ENCODE measurements at places on chromosomes 12 and 14. TPM values are rescaled to one million over a fixed set of nuclear protein-coding genes. Genes with fewer than 3 reads are reported as not detected.

ST8SIA1 gene
- total RNA-seq, result 1.2 TPM

NANOG gene
- 0.32 TPM for total RNA-seq

TMEM132C gene
- total RNA-seq, result 26.0 TPM

DNA sequence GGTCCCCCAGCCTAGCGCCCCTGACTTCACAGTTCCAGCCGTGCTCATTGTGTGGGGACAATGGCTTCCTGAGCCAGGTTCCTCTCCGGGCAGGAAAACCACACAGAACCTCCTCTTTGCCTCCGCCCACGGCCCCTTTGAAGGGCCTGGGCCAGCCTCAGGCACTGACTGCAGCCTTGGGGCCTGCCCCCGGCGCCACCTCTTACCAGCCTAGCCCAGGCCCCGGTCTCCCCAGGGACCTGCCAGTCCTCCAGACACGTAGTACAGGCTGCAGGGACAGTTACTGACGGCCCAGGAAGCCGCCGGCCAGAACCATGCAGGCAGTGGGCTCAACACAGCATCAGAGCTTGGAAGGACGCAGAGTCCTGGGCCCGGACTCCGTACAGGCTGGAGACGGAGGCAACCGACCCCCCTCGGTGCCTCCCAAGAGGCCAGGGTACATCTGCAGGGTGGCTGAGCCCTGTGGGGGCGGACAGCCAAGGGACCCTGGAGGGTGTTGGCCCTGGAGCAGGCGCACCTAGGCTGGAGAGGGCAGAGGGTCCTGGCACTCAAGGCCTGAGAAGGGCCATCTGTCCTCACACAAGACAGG lies 20.9 kb upstream of the NUDT14 start:
- no peaks in the 10 kb centered on the region for H3K4me1 ChIP-seq
- H3K27me3 ChIP-seq, result peaks cover 16% of the 10 kb centered on the region
- H3K4me3 ChIP-seq, result no peak overlapping the region
- H3K27ac ChIP-seq, result no peak overlapping the region
- no peaks in the 10 kb centered on the region for H3K36me3 ChIP-seq

GRCh38 chr12:14959126-14959440 lies 2.3 kb downstream of the ARHGDIB start:
- H3K27me3 ChIP-seq, result no peaks in the 10 kb centered on the region
- no peak overlapping the region for H3K4me3 ChIP-seq
- H3K27ac ChIP-seq, result no peak overlapping the region
- H3K4me1 ChIP-seq, result peaks cover 44% of the 10 kb centered on the region

DNA sequence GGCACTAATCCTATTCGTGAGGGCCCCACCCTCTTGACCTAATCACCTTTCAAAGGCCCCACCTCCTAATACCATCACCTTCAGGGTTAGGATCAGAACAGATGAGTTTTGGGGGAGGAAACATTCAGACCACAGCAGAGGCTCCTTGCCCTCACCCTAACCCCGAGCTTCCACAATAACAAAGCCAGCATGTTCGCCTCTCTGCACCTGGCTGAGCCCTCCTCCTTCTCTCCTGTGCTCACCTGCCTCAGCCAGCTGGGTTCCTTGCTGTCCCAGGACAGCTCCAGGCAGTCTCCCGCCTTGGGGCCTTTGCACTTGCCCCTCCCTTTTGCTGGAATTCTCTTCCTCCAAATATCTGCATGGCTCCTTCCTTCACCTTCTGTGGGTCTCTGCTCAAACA lies 9.7 kb upstream of the RAN start:
- no peaks in the 10 kb centered on the region for H3K4me1 ChIP-seq
- H3K4me3 ChIP-seq, result no peak overlapping the region
- no peaks in the 10 kb centered on the region for H3K36me3 ChIP-seq
- no peak overlapping the region for H3K27ac ChIP-seq

DNA sequence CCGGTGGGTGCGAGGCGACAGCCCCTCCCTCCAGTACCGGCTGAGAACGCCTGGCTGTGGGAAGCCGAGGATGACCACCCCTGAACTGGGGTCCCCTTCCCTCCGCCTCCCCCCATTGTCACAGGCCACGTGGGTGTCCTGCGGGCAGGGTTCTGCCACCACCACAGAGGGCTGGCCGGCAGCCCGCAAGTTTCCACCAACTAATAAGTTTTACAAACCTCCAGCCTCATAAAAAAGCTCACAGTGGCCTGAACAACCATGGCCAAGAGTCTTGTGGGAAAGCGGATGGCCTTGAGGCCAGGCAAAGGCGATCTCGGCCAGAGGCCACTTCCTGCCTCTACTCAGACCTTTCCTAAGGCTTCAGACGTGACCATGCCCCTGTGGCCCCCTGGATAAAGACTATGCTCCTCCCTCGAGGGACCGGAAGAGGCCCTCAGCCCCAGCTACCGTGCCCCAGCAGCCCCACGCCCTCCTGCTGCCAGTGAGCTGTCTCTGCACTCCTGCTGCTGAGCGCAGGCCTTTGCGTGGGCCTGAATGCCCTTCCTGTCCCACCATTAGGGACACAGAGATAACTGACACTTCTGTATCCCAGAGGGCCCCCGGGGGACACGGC lies 46.1 kb upstream of the DLK1 start:
- H3K27me3 ChIP-seq, result no peaks in the 10 kb centered on the region
- H3K4me1 ChIP-seq, result peaks cover 60% of the 10 kb centered on the region
- H3K27ac ChIP-seq, result peak overlapping the region; percentile 88
- H3K36me3 ChIP-seq, result no peaks in the 10 kb centered on the region
- no peak for DNase-seq
- no peak overlapping the region for H3K4me3 ChIP-seq

GRCh38 chr14:67704484-67705089 lies 2.9 kb downstream of the RDH12 start:
- peaks cover 3% of the 10 kb centered on the region for H3K27me3 ChIP-seq
- no peaks in the 10 kb centered on the region for H3K36me3 ChIP-seq
- no peaks in the 10 kb centered on the region for H3K4me1 ChIP-seq
- DNase-seq, result no peak
- H3K4me3 ChIP-seq, result no peak overlapping the region
- H3K27ac ChIP-seq, result no peak overlapping the region

DNA sequence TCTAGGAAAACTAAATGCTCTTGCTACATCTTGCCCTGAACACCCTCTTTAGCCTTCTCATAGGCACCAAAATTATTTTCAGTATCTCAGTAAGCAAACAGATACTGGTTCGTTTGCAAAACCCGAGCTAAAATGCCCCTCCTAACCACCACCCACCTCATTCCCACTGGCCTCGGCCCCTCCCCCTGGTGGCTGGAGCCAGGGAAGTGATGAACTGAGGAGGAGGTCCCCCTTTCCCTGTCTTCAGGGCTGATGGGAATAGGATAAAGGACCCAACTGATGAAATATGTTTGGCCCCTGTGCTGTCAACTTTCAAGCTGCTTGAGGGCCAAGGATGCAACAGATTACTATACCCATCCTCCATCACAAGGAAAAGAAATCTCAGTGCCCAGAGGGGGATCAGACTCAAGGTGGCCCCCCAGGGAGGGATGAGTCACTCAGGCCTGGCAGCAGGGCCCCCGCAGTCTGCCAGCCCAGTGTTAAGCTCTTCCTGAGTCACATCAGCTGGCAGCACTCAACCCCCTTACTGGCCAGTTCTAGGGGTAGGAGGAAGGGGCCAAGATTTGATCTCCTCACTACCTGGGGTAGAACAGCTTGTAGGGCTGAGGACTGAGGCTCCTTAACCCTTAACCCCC lies 1.7 kb downstream of the ANKRD52 start:
- H3K27me3 ChIP-seq, result no peaks in the 10 kb centered on the region
- no peak for DNase-seq
- peaks cover 15% of the 10 kb centered on the region for H3K4me1 ChIP-seq

DNA sequence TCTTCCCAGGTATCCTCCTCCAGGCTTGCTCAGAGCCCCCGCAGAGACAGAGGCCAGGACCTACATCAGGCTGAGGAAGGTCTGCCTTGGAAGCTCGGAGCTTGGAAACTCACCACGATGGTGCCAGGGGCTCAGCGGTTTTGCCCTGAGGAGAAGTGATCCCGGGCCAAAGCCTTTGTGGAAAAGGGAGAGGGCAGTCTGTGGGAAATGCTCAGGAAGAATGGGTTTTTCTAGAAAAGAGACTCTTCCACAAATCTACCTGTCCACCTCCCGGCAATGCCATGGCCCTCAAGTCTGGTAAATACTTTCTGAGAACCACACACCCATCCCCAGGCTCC lies 8.0 kb downstream of the KRT2 start:
- no peaks in the 10 kb centered on the region for H3K4me1 ChIP-seq
- no peak for DNase-seq
- H3K27ac ChIP-seq, result no peak overlapping the region
- H3K27me3 ChIP-seq, result peaks cover 80% of the 10 kb centered on the region

GRCh38 chr12:3092764-3093163 lies 15.6 kb downstream of the TSPAN9 start:
- H3K27ac ChIP-seq, result peak overlapping the region; percentile 21
- H3K27me3 ChIP-seq, result no peaks in the 10 kb centered on the region
- H3K36me3 ChIP-seq, result peaks cover 10% of the 10 kb centered on the region
- H3K4me1 ChIP-seq, result peaks cover 25% of the 10 kb centered on the region

DNA sequence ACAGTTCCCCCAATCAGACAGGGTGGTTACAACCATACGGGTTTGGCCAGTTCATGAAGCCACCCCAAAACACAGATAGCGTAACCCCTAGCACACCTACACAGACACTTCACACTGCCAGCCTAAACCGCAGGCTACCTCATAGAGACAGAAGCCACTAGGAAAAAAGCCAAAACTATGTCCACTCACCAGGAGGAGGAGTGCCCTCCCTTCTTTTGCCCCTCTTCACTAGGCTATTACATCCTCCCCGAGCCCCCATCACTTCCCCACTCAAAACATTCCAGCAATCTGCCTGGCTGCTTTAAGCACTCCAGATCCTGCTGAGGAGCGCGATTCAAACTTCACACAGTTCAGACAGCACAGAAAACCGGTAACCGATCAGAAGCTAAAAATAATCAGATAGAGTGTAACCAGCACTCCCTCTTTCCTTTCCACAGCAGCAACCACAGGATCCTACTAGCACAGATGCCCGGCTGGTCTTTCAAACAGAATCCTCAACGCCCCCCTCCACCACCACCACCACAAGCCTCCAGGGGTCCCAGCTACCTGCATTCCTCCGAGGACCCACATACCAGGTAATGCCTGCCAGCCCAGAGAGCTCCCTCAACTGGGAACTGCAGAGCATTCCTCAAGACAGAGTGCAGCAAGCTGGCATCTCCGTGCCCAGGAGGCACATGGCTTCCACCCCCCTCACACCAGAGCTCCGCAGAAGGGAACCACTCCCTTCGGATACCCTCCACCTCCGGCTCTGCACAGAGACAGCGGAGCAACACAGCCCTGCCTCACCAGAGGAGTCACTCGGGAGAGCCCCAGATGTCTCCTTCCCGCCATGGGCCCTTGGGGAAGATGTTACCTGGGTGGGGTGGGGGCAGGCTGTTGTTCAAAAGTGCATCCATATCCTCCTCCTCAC lies 1.5 kb downstream of the CHD4 start:
- peak; percentile 45 for DNase-seq
- peaks cover 32% of the 10 kb centered on the region for H3K4me1 ChIP-seq

GRCh38 chr14:90808759-90809529 lies 7.3 kb downstream of the TTC7B start:
- H3K36me3 ChIP-seq, result no peaks in the 10 kb centered on the region
- no peaks in the 10 kb centered on the region for H3K27me3 ChIP-seq
- peaks cover 27% of the 10 kb centered on the region for H3K4me1 ChIP-seq
- no peak overlapping the region for H3K27ac ChIP-seq
- no peak for DNase-seq

- peaks cover 22% of the 10 kb centered on the region for H3K27me3 ChIP-seq
- H3K27ac ChIP-seq, result peak overlapping the region; percentile 47
- H3K4me1 ChIP-seq, result peaks cover 6% of the 10 kb centered on the region
- no peak for DNase-seq
- no peak overlapping the region for H3K4me3 ChIP-seq
These were observed 218.7 kb downstream of the DIO2 start for GRCh38 chr14:79992407-79993198.

GRCh38 chr12:6607751-6608591 lies 792 bp upstream of the CHD4 start:
- H3K4me1 ChIP-seq, result peaks cover 52% of the 10 kb centered on the region
- H3K4me3 ChIP-seq, result no peak overlapping the region
- no peak overlapping the region for H3K27ac ChIP-seq
- no peaks in the 10 kb centered on the region for H3K27me3 ChIP-seq
- no peak for DNase-seq
- peaks cover 4% of the 10 kb centered on the region for H3K36me3 ChIP-seq

- peak overlapping the region; percentile 2 for H3K27ac ChIP-seq
- H3K36me3 ChIP-seq, result no peaks in the 10 kb centered on the region
- H3K4me3 ChIP-seq, result no peak overlapping the region
- no peak for DNase-seq
These were observed 13.8 kb downstream of the PRICKLE1 start for GRCh38 chr12:42575717-42576116.

GRCh38 chr14:104383996-104384775 lies 195.4 kb upstream of the C14orf180 start:
- H3K4me3 ChIP-seq, result no peak overlapping the region
- H3K27ac ChIP-seq, result no peak overlapping the region
- H3K27me3 ChIP-seq, result peaks cover 13% of the 10 kb centered on the region
- peaks cover 5% of the 10 kb centered on the region for H3K4me1 ChIP-seq
- peaks cover 2% of the 10 kb centered on the region for H3K36me3 ChIP-seq

DNA sequence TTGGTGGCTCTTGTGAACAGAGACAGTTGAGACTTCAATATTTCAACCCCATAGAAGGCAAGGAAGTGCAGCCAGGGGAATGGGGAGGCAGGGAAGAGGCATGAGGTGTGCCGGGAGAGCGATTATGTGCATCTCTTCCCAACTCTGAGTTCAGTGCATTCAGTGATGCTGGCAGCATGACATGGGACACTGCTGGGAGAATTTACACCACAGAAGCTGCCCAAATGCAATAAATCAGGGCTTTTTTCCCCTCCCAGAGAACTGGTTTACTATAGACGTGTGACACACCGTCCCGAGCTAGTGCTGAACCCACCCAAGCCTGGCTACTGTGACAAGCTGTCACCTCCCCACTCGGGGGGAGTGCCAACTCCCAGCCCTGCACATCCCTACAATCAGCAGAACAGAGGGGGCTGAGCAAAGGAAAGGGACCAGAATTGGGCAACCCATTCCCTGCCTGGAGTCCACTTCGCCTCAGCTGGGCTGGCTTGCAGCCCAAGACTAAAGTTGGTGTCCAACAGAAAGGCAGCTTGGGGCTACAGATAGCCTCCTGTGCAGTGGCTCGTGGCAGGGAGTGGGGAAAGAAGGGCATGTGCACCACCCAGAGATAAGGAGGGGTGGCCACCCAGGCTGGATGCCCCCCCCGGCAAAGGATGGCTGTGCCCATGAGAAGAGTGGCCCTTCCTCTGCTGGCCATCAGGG lies 16.7 kb downstream of the AHSA1 start:
- H3K27ac ChIP-seq, result no peak overlapping the region
- H3K4me3 ChIP-seq, result no peak overlapping the region
- DNase-seq, result no peak
- H3K4me1 ChIP-seq, result no peaks in the 10 kb centered on the region

GRCh38 chr12:3071710-3072109 lies 5.5 kb upstream of the TSPAN9 start:
- no peak overlapping the region for H3K4me3 ChIP-seq
- peak overlapping the region; percentile 75 for H3K27ac ChIP-seq
- H3K36me3 ChIP-seq, result no peaks in the 10 kb centered on the region

DNA sequence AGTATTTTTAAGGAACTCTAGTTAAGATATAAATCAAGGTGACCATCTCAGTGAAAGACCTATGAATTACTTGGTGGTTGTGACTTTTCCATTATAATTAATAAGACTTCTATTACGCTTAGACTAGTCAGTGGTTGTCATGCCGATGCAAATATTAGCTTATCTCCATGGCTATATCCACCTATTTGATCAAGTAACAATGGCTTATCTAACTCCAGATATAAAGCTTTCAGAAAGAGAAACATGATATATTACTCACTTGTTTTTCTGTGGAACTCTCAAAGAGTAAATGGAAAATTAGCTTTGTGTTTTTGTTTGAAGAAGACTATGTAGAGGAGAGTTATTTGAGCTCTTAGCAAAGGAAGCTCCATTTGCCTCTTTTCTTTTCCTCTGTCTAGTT lies 323.8 kb upstream of the DCN start:
- DNase-seq, result no peak
- H3K27ac ChIP-seq, result no peak overlapping the region
- no peak overlapping the region for H3K4me3 ChIP-seq
- peaks cover 3% of the 10 kb centered on the region for H3K36me3 ChIP-seq
- H3K4me1 ChIP-seq, result peaks cover 13% of the 10 kb centered on the region
